Activated T-helper 1 cell treated with anti-CD3 and anti-CD28 coated beads, Interleukin-2, amount 50 U/mL, for 16 hours (primary cell): ENCODE measurements at places on chromosomes 13 and 19.

GRCh38 chr19:55083004-55083850 is 7.6 kb downstream of the EPS8L1 start:
- no peak for DNase-seq

- DNase-seq: no peak
Observed at GRCh38 chr13:97723655-97724054, 229.8 kb upstream of the IPO5 start.

DNA sequence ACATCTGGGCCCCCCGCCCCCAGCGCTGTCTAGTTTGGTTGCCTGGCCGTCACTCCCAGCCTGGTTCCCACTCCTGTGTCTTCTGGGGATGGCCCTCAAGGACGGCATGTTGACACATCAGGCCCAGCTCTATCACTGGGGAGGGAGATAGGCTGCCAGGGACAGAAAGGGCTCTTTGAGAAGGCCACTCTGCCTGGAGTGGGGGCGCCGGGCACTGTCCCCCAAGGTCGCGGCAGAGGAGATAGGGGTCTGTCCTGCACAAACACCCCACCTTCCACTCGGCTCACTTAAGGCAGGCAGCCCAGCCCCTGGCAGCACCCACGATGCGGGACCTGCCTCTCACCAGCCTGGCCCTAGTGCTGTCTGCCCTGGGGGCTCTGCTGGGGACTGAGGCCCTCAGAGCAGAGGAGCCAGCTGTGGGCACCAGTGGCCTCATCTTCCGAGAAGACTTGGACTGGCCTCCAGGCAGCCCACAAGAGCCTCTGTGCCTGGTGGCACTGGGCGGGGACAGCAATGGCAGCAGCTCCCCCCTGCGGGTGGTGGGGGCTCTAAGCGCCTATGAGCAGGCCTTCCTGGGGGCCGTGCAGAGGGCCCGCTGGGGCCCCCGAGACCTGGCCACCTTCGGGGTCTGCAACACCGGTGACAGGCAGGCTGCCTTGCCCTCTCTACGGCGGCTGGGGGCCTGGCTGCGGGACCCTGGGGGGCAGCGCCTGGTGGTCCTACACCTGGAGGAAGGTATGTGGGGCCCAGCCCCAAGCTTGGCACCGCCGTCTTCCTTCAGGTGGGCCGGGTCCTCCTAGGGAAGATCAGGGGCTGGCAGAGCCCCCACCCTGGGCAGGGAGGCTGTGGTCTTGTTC is at the start of gene AMH:
Gene AMH (plus strand): TSS at position 314 of the 857 bp plus-strand sequence. CDS start 10 bp downstream, at position 324.
- DNase-seq: no peak

DNA sequence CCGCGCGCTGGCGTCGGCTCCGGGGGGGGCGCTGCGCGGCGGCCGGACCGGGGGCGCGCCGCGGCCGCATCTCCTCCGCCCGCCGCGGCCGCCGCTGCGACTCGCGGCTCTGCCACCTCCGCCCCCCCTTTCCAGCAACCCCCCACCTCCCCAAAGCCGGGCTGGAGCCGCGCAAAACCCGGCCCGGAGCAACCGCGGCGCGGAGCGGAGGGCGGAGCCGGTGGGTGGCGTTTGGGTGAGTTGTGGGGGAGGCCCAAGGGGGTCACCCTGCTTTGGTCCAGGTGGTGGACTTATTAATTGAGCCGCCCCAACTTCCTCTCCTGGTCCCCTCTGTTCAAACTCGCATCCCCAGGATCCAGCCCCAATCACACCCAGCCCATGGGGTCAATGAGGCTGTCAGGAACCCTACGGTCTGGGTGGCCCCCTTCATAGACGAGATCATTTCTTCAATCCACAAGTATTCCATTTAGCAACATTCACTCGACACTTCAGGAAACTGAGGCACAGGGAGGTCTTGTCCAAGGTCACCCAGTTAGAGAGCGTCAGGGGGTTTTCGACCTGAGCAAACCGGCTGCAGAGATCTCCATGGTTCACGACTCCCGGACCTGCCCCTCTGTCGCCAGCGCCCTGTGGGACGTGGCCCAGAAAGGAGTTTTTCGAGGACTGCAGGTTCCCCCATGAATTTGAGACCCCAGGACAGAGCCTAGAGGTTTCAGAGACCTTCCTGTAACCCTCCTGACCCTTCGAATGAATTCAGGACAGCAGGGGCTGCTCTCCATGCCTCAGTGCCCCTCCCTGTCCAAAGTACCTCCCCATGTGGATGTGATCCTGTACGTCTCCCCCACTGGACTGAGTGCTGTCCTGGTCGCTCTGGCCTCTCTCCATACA is 22.4 kb upstream of the SEMA6B start:
- no peak for DNase-seq

DNA sequence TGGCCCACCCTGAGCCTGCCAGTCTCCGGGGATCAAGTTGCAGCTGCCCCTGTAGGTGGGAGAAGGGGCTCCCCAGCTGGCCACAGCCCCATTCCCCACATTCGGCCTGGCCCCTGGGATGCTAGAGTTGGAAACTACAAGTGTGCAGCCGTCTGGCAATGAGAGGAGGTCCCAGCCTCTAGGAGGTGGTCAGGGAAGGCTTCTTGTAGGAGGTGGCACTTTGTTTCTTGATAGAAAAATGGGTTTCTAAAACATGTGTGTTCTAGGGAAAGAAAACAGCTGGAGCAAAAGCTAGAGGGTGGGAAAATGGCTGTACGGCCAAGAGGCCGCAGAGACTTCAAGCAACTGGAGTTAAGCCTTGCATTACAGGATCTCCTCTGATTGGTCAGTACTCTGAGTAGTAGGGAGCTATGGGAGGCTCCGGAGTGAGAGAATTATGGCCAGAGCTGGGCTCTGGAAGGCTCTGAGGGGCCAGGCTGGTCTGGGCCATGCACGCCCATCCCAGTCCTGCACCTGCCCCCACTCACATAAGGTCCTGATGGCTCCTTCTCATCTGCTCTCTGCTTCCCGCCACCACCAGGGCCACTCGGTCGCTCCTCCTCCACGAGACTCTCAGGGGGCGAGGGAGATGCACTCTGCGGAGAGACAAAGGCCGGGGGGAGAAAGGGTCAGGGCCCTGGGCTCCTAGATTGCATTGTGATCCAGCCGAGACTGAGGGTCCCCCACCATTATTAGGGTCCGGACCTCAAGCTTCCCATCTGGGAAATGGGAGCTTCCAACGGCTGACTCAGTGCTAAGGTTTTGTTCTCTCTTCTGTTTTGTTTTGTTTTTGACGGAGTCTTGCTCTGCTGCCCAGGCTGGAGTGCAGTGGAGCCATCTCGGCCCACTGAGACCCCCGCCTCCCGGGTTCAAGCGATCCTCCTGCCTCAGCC is 13.7 kb downstream of the TLE2 start:
- no peak for DNase-seq

- no peak for DNase-seq
Observed at GRCh38 chr19:30255791-30256495, 116.2 kb upstream of the ZNF536 start.

DNA sequence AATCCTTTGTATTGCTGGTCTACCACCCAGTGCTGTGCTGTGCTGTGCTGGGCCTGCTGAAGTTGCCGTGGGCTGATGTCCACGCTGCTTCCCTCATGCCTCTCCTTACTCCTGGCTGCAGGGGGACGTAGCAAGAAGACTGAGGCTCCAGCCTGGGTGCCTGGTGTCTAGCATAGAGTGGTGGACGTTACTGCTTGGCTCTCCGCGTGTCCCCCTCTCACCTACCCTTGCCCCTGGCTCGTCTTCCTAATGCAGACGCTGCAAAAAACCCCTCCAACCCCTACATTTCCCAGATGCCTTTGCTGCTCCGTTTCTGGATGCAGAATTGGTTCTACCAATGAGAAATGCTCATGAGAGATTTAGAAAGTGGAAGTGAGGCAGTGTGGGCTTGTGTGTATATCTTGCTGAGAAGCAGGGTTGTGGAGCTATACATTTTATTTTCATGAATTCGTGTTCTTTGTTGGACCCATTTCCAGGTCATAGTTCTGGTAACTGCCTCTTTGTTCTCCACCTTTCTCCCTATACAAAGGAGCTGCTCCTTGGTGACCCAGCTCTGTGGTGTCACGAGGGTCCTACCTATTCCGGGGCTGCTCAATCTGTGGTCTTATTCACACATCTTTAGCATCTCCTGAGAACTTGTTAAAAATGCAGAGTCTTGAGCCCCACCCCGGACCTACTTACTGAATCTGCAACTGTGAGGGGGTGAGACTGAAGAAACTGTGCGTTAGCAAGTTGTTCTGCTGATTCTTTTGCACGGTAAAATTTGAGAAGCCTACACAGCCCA is 7.9 kb upstream of the DENND1C start:
- no peak for DNase-seq

- no peak for DNase-seq
Observed at GRCh38 chr13:26614721-26615120, 57.2 kb downstream of the WASF3 start.

- no peak for DNase-seq
Observed at GRCh38 chr19:4606921-4607678, 32.2 kb upstream of the TNFAIP8L1 start.

DNA sequence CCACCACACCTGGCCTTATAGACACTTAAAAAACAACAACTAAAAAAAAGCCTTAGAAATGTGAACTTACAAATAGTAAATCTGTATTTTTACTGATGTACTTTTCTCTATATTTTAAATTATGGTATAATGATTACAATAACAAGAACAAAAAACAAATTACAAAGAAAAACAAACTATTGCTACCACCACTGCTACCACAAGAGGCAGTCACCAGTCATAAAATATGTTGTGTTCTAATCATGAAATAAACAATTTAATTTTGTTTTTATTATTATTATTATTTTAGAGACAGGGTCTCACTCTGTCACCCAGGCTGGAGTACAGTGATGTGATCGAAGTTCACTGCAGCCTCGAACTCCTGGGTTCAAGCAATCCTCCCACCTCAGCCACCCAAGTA is 72.2 kb downstream of the DIAPH3 start:
- no peak for DNase-seq

DNA sequence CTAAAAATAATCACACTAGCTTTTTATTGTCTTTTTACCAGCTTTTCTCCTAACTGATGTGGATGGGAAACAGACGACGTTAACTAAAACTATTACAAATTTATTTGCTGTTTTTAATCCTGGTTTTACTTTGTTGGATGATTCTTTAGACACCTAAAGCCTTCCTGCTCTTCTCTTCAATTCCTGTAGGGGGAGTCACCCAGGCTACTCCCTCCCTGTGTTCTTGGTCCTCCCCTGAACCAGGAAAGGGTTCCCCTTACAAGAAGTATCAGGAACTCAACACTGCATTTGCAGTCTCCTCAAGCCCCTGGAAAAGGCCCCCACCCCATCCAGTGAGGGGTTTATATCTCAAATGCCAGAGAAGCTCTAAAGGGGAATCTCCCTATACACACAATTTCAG is 206.1 kb downstream of the SUCLA2 start:
- no peak for DNase-seq

GRCh38 chr19:326871-327270 is 17.7 kb downstream of the MIER2 start:
- DNase-seq: no peak

DNA sequence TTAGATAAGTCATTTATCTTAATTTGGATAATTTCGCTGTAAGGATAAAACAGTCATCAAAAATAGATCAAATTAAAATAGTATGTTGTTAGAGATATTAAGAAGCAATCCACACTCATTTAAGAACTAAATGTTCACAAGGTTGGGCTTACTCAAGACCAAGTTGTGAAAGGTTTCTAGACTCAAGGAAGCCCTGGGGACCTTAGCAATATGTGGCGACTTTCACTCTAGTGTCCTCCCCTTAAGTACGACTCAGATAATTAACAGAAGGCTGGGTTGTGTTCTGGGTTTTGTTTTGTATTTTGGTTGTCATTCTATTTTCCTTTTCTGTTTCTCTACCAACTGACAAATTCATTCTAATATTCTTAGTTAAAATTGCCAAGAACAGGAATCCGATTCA is 1008.0 kb downstream of the PCDH9 start:
- no peak for DNase-seq
